ENCODE measurements at places on chromosomes 6 and 20.

DNA sequence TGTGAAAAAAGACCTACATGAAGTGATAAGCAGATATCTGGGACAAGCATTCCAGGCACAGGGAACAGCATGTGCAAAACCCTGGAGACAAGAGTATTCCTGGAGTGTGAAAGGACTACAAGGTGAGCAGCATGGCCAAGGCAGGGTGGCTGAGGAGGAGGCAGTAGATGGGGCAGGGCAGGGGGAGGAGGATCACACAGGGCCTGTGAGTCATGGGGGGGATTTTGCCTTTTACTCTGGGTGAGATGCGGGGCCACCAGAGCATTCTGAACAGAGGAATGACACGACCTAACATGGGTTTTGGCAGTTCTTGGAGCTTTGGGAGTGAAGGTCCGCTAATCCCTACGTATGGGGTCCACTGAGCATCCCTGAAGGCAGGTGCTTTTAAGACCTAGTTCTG lies 69.8 kb upstream of the CCN6 start:
- DNase-seq = no peak

GRCh38 chr20:21521596-21522480 lies 8.0 kb upstream of the NKX2-2 start:
- DNase-seq = no peak

- DNase-seq = no peak
Measured at GRCh38 chr6:165616116-165616515, 46.9 kb downstream of the PDE10A start.

DNA sequence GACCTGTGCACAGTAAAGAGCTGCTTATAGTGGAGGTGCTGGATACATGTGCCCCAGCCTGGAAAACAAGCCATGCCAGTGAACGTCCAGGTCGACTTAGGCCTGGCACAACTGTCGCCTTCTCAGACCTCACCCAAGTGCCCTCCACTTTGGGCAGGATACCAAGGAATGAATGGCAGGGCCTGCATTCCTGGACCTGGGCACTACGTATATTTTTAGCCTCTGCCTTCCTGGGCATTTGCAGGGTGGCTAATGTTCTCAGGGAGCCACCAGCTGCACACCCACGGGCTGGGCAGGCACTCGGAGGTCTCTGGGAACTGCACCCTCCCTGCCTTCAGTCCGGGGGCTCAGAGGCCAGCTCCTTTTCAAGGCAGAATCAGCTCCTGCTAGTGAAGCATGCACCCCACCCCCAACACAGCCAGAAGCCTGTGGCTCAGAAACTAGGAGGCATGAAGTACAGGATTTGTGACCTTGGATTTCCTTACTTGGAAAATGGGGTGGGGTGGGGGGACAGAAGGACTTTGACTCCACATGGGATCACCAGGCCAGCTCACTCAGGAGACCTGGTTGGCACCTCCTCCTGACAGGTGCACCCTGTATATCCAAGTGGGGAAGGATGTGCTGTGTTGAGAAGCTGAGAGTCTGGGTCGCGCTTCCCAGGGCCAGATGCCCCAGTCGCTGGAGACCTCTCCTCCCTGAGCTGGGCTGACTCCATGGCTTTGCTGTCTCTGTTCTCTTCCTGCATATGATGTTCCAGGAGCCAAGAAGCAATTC lies 2.5 kb upstream of the LSM14B start:
- DNase-seq = no peak

- DNase-seq = no peak
Measured at GRCh38 chr6:152091851-152092341, 284.4 kb downstream of the ESR1 start.

GRCh38 chr20:15333170-15333569 lies 995.8 kb upstream of the FLRT3 start:
- DNase-seq = no peak

DNA sequence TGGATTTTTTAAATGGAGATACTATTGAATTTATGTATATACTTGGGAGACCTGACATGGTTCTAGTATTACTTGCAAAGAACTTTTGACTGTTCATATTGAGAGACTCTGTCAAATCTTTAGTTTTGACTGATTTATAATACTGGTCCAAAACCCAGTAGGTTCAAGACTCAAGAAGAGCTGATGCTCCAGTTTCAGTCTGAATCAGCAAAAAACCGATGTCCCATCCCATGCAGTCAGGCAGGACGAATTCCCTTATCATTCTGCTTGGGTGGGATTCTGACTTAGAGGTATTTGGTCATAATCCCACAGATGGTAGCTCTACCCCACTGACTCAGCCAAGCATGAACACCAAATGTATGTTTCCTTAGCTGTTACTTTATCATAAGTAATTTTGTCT lies 29.5 kb downstream of the ZNF334 start:
- DNase-seq = no peak

GRCh38 chr6:87925373-87926060 lies 122.1 kb upstream of the SPACA1 start:
- no peak for DNase-seq

GRCh38 chr6:142642651-142643050 lies 302.3 kb downstream of the HIVEP2 start:
- DNase-seq = no peak

- no peak for DNase-seq
Measured at GRCh38 chr6:89495961-89496535, 63.1 kb downstream of the ANKRD6 start.

DNA sequence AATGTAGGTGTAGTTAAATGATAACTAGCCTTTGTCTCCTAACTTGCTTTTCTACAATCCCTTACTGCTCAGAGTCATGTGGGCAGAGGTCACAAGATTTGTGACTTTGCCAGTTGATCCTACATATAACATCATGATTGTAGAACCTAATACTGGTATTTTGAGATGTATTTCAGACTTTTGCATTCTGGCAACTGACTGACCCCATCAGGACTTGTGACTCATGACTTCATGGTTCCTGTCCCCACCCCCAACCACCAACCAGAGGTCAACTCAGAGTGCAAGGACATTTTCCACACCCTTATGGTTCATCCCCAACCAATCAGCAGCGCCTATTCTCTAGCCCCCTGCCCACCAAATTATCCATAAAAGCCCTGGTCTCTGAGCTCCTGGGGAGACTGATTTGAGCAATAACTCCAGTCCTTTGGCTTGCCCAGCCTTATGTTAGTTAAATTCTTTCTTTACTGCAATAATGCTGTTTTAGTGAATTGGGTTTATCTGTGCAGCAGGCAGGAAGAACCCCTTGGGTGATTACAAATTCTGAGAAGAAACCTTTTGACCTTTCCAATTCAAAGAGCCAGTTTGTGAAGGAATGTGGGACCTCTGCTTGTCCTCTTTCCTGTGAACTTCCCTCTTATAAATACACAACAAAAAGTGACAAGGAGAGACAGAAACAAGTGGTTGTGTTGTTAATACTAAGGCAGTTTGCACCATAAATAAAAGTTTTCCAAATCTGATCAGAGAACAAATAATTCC lies 588.7 kb downstream of the UTRN start:
- no peak for DNase-seq

DNA sequence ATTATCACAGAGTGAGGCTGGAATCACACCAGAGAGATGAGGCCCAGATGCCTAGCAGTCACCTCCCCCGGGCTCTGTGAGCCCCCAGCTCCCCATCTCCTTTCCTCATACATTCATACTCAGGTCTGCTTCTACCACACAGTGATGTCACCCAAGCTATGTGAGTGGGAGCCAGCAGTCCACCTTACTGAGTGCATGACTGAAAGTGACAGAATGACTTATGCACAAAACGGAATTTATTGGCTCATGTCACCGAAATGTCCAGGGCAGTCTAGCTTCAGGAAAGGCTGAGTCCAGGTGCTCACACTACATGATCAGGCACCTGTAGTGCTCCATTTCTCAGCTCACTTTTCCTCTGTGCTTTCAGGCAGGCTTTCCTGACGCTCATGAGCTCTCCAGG lies 36.7 kb upstream of the CCN6 start:
- DNase-seq = no peak

GRCh38 chr20:57030611-57031600 lies 235.5 kb downstream of the BMP7 start:
- DNase-seq = no peak

GRCh38 chr20:11267131-11267761 lies 593.4 kb upstream of the JAG1 start:
- DNase-seq = no peak

DNA sequence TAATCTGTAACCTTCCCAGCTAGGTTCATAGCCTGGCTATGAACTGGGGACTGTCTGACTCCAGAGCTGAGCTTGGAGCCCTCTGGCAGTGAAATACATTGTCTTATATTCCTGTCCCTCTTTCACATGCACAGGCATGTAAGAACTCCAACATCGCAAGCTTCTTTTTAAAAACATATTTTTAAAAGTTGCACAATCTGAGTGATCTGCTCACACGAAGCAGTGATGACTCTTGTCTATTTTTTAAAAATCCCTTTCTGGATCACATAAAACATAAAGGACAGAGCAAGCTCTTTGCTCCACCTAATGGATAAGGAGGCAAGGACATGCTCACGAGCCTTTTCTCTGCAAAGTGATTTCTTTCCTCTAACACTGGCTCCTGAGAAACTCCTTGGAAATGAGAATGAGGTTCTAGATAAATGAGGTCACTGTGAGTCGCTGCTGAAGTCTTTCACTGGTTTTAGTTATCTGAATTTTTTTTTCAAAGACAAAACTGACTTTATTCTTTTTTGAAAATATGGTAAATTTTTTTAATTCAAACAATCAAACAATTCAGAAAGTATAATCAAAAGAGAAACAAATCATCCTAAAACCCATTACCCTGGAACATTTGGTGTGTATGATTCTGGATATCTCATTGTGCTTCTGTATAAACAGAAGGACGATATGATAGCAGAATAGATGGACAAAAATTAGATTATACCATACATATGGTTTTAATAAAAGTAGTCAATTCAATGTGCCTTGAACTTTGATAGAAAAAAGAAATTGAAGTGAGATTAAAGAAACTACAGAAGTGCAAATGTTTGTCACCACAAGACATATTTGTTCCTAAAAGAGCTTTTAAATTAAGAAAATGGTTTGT lies 30.8 kb downstream of the IL20RA start:
- no peak for DNase-seq

DNA sequence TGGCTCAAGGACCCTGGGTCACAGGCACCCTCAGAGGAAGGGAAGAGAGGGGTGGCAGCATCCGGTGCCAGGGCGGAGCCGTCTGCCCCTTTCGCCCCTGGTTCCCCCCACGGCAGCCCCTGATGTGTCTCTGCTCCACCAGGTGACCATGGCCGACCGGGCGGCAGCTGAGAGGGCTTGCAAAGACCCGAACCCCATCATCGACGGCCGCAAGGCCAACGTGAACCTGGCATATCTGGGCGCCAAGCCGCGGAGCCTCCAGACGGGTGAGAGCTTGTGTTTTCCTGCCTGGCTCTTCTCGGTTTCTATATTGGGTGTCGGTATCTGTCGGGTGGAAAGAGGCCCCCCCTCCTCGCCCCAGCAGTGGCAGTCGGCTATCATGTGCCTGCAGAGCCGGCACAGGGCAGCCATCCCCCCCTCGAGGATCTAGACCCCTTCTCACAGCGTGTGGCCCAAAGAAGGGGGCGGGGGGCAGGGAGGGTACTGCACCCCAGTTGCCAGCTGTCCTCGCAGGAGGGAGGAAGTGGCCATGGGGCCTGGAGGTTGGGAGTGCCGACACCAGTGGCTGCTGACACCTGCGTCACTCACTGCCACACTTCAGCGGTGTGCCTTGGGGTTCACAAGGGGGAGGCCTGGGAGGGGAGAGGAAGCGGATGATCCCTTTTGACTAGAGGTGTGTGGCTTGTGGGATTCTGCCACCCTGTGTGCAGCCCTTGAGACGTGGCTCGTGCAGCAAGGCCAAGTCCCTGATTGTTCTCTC lies 1.5 kb downstream of the RBM38 start:
- peak; percentile 93 for DNase-seq

GRCh38 chr6:5367510-5367909 lies 106.2 kb downstream of the FARS2 start:
- DNase-seq = no peak

DNA sequence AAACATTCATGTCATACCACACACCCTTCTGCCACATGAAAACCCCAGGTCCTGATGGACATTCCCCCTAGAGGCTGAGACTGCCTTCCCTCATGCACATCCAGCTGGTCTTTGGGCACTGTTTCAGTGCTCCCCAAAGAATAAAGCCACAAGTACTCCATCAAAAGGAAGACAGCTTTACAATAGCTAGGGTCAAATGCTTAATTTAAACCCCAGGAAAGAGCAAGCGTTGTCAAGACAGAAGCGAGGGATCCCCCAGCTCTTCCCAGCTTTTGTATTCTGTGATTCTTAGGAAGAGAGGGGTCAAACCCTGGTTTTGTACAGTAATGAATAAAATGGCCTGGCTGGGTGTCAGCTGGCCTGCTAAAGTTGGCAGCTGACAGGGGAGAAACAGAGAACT lies 82.4 kb upstream of the IYD start:
- no peak for DNase-seq

DNA sequence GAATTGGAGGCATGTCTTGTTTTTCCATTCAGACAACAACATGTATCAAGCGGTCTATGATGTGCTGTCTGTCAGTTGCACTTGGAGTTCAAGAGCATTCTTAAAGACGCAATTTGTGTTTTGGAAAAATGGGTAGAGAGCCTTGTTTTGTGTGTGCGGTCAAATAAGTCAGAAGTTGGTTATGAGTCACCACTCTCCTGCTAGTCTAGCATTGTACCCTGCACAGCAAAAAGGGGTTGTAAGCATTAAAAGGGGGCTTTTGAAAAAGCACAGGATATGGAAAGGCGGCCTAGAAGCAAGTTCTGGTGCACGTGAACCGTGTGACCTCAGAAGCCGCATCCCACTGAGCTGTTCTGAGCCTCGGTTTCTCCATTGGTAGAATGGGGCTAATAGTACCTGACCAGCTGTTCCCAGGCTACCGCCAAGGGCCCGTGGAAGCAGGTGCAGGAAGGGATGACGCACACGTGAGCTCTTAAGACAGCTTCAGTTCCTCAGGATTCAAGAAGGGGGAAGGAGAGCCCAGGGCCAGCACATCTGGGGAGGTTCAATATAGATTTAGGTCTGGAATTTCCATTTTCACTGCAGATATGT lies 61.6 kb upstream of the SNX9 start:
- DNase-seq = peak; percentile 56

DNA sequence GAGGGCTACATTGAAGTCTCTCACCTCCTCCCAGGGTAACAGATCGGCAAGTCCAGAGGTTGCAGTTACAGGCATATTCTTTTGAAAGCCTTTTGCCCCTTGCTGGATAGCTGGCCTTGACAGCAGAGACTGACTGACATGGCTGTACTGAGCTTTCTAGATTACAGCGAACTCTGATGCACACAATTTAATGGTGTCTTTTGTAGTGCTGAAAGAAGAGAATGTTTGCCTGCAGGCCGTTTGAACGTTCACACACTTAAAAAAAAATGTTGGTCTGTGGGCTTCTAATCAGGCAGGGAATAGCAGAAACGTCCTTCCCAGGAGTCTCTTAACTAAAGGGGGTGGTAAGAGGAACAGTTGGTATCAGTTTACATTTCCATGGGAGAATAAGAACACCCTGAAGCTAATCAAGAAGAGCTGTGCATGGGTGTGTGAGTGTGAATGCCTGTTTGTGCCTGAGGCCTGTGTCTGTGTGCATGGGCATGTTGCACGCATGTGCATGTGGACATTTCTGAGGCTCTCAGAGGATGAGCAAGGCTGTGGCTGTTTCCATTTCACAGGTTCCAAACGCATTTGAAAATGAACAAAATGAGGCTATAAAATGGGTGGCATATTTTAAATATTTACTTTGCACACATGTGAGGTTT lies 213.9 kb upstream of the SSTR4 start:
- no peak for DNase-seq

Measured in activated naive CD4-positive, alpha-beta T cell treated with anti-CD3 and anti-CD28 coated beads, Interleukin-2, amount 10 ng/mL, durations not matched to agents 7 days and 5 days (primary cell).